HFF-Myc (cell line): ENCODE measurements at places on chromosomes 2 and 18.

DNA sequence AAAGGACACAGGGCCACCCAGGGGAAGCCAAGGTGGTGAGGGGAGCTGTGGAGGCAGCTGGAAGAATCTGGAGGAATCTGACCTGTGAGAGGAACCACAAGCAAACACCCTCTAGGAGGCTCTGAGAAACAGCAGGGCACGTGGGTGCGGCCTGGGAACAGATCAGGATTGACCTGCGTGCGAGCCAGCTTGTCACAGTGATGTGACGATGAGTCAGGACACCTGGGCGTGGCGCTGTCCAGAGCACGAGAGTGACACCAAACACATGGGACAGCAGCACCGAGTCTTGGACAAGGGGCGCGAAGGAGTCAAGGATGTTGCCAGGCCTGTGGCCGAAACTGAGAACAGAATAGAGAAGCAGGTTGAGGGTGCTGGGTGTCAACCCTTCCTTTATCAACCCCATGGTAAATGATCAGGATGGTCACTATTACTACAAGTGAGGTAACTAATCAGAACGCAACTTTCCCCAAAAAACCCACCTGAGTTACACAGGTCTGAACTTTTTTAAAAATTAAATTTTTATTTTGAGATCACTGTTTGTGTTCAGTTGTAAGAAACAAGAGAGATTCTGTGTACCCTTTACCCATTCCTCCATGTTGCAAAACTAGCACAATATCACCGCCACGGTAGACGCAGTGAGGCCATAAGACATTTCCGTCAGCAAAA is 637 bp upstream of the SFT2D3 start:
- no peak for DNase-seq

DNA sequence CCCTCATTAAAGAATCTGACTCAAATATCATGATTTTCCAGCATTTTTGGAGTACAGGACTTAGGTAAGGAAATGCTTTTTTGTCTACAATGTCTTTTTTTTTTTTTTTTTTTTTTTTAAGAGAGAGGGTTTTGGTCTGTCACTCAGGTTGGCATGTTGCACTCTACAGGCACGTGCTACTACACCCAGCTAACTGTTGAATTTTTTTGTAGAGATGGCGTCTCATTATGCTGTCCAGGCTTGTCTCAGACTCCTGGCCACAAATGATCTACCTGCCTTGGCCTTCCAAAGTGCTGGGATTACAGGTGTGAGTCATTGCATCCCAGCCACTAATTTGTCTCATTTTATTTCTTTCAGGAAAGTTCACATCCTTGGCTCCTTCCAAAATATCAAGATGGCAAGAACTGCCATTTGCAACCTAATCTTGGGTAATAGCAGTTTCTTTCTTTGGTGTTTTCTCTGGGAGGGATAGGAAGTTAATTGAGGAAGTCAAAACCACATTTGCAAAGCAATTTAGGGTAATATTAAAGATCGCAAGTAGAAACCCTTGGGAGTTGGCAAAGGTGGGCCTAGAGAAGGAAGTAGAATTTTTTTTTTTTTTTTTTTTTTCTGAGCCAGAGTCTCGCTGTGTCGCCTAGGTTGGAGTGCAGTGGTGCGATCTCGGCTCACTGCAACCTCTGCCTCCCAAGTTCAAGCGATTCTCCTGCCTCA is 15.5 kb downstream of the PNO1 start:
- DNase-seq, result no peak

GRCh38 chr2:241947401-241947800 is 77.9 kb downstream of the RTP5 start:
- no peak for DNase-seq

DNA sequence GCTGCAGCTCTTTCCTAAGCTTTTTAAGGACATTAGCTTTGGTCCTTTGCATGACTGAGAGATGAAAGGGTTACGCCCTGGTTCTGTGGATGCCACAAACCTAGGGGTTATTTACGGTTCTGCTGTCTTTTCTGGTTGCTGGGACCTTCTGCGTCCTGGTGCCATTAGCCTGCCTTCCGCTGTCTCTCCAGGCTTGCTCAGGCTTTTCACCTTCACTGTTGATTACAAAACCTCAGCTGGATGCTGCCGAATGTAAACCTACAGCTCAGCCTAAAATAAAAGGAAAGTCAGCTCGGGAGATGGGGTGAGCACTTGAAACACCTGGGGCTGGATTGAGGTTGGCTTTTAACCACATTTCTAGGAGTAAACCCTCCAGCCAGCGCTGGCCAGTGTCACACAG is 130.9 kb upstream of the ARHGAP28 start:
- DNase-seq, result no peak
